Activated CD4-positive, alpha-beta T cell treated with anti-CD3 and anti-CD28 coated beads, Interleukin-2, amount 50 U/mL, for 1 hour (primary cell): ENCODE measurements at places on chromosomes 13 and 19.

GRCh38 chr13:28131646-28132045 is 6.7 kb upstream of the PAN3 start:
- DNase-seq: no peak

GRCh38 chr13:104854007-104854406 is 1681.5 kb downstream of the EFNB2 start:
- DNase-seq: no peak

GRCh38 chr19:13076787-13077186 is 25.9 kb downstream of the LYL1 start:
- DNase-seq: no peak

- no peak for DNase-seq
These were observed 70.1 kb downstream of the GGACT start for GRCh38 chr13:100518394-100519062.

DNA sequence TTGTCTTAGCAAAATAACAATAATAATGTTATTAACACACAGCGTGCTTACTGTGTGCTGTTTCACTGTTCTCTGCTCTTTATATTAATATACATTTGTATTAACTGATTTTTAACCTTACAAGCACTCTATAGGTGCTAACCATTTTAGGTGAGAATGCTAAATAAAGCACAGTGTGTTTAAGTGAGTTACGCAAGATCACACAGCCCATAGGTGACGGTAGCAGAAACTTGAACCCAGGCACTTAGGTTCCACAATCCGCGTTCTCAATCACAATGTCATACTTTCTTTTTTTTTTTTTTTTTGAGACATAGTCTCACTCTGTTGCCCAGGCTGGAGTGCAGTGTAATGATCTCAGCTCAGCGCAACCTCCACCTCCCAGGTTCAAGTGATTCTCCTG is 5.8 kb downstream of the ZNF30 start:
- DNase-seq: no peak
